ENCODE measurements at places on chromosomes 7 and 10. TPM values are rescaled to one million over a fixed set of nuclear protein-coding genes. Genes with fewer than 3 reads are reported as not detected.

- peaks cover 3% of the 10 kb centered on the region for H3K4me1 ChIP-seq
- no peak for DNase-seq
- no peak overlapping the region for H3K27ac ChIP-seq
- no peaks in the 10 kb centered on the region for H3K36me3 ChIP-seq
Observed at GRCh38 chr7:134290286-134290685, 26.4 kb downstream of the SLC35B4 start.

VWA2 gene
- 0.45 TPM for total RNA-seq

DNA sequence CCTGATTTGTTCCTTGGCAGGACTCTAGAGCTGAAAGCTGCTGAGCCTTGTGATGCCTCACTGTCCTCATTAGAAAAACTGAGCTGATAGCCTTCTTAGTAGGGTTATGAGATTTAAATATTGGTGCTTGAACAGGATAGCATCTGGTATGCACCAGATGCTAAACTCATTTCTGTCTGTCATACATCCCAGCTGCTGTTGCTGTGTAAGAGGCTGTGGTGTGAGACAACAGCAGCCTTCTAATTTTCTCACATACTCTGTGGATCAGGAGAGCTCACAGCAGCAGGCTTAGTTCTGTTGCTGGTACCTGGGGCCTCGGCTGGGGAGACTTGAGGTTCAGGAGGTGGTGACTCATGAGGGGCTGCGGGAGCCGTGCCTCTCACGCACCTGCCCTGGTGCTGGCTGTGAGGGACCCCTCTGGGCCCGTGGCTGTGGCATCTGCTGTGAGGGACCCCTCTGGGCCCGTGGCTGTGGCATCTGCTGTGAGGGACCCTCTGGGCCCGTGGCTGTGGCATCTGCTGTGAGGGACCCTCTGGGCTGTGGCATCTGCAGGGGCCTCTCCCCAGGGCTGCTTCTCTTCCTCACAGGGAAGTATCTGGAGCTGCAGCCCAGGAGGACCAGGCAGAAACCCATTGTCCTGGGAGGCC is 12.5 kb downstream of the DYNC2I1 start:
- H3K4me1 ChIP-seq = no peaks in the 10 kb centered on the region
- H3K4me3 ChIP-seq = no peak overlapping the region
- no peaks in the 10 kb centered on the region for H3K27me3 ChIP-seq
- no peak for DNase-seq
- H3K27ac ChIP-seq = no peak overlapping the region
- peaks cover 3% of the 10 kb centered on the region for H3K36me3 ChIP-seq

FAM107B gene
- total RNA-seq = 31.4 TPM

KCNMA1 gene
- total RNA-seq = 163 TPM

GRCh38 chr10:48760983-48761382 is 76.3 kb downstream of the WDFY4 start:
- H3K4me1 ChIP-seq = no peaks in the 10 kb centered on the region
- H3K27ac ChIP-seq = no peak overlapping the region
- no peaks in the 10 kb centered on the region for H3K36me3 ChIP-seq
- no peak overlapping the region for H3K4me3 ChIP-seq
- DNase-seq = no peak

MMD2 gene
- total RNA-seq = not detected

DNA sequence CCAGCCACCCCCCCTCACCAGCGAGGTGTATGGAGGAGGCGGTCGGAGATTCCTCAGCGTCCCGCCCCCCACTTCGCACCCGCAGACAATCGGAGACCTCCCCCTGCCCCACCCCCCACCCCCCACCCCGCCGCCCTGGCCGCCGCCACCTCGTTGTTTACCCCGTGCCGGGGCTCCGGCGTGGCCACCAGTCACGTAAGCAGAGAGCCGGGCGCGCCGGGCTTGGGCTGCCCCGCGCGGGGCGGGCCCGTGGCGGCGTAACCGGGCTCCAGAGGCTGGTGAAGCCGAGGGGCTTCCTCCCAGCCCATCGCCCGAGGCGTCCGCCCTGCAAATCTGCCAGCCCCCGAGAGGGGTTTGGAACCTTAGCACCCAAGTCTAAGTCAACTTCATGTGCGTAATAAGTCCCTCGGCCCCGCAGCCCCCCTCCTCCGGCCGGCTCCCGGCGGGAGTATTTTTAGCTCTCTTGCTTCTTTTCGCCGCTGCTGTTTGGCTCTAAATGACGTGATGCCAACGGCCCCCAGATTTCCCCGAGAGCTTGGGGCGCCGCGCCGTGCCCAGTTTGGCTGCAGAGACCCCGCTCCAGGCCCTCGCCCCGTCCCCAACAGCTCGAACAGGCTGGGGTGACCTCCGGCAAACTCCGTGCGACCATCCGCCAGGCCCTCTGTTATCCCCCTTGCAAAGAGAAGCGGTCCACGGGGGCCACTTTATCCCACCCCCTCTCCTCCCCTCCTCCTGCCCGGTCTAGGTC is 2.7 kb downstream of the MXI1 start:
- H3K27ac ChIP-seq = peak overlapping the region; percentile 91
- no peaks in the 10 kb centered on the region for H3K27me3 ChIP-seq
- DNase-seq = peak; percentile 85
- no peaks in the 10 kb centered on the region for H3K36me3 ChIP-seq
- H3K4me1 ChIP-seq = peaks cover 5% of the 10 kb centered on the region
